Activated T-helper 2 cell treated with anti-CD3 and anti-CD28 coated beads, Interferon-gamma antibody, Interleukin-2, Interleukin-4, amounts not matched to agents 10 μg/mL and 5 μg/mL and 100 μg/mL, durations not matched to agents 14 hours and 24 hours and 36 hours (primary cell): ENCODE measurements at places on chromosomes 1 and 21.

DNA sequence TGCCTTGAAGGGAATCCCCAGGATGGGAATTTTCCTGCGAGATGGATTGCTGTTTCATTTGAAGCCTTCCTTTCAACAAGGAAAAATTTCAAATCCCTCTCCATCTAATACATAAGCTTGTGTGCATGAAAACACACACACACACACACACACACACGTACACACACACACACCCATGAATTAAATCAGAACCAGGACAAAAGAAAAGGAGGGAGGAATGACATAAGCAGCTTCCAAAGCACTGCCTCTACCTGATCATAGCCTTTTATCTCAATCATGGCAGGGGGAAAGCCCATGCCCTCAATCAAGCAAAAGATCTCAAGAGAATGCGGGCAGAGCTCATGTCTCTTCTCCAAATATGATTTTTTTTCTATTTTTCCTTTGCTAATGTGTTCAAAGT is 139.7 kb downstream of the SLC44A5 start:
- H3K27me3 ChIP-seq = no peaks in the 10 kb centered on the region
- no peak overlapping the region for H3K4me3 ChIP-seq
- no peak for DNase-seq
- H3K36me3 ChIP-seq = no peaks in the 10 kb centered on the region
- H3K4me1 ChIP-seq = no peaks in the 10 kb centered on the region

DNA sequence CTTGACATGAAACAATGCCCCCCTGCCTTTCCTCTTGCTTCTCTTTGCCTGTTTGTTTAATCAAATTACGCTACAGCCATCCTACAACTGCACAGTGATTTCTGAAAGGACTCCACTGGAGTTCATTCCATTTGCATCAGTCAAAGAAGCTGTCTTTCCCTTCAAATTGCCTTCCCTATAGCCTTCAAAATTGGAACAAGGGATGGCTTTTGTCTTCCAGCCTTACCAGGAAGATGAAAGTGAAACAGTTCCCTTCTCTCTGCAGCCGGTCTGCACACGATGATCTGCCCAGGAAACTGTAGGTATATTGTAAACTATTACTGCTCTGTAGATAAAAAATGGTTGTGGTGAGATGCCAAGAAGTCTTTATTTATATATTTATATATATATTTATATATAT is 65.6 kb upstream of the ETS2 start:
- no peak for DNase-seq
- no peak overlapping the region for H3K27ac ChIP-seq
- H3K27me3 ChIP-seq = peaks cover 10% of the 10 kb centered on the region
- H3K4me3 ChIP-seq = no peak overlapping the region
- H3K4me1 ChIP-seq = peaks cover 24% of the 10 kb centered on the region

GRCh38 chr1:59917026-59917784 is 9.4 kb downstream of the CYP2J2 start:
- H3K36me3 ChIP-seq = no peaks in the 10 kb centered on the region
- no peaks in the 10 kb centered on the region for H3K4me1 ChIP-seq
- peaks cover 11% of the 10 kb centered on the region for H3K27me3 ChIP-seq
- H3K27ac ChIP-seq = no peak overlapping the region
- no peak for DNase-seq

- H3K36me3 ChIP-seq = no peaks in the 10 kb centered on the region
- no peak for DNase-seq
- H3K27me3 ChIP-seq = no peaks in the 10 kb centered on the region
These were observed 10.0 kb downstream of the AHDC1 start for GRCh38 chr1:27593678-27594563.

DNA sequence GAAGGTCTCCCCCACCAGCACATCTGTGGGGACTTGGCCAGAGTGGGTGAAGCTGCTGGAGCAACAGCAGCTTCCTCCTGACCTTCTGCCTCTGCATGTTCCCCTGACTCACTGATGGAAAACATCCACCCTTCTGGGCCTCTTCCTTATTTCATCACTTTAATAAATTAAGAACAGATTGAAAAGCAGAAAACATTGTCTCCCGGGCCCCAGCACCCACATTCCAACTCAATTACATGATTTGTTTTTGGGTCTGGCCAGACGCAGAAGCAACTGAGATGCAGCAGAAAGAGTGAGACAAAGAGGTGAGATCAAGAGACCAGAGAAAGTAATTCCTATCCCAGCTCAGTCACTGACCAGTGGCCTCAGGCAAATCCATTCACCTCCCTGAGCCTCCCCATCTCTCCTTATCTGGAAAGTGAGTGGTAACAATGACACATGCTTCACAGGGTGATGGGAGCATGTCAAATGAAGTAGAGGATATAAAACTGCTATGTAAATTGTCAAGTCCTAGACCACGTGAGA is 157.1 kb downstream of the ELAVL4 start:
- H3K4me1 ChIP-seq = no peaks in the 10 kb centered on the region
- H3K27me3 ChIP-seq = no peaks in the 10 kb centered on the region
- H3K27ac ChIP-seq = no peak overlapping the region
- DNase-seq = no peak

DNA sequence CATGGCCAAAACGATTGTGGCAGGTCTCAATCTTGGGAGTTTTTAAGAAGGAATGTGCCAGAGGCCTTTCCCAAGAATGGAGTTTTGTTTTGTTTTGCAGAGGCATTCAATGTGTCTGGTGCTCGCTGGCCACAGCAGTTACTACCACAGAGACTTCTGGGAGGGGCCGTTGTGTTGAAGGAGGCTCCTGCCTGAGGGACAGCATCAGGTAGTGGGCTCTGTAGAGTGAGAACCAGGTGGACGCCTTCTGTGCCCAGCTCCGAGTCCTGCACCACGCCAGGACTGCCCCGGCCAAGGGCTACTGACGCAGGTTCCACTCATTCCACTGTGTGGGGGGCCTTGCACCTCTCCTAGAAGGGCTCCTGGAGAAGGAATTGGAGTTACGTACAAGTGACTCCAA is 44.9 kb upstream of the RBM15 start:
- no peak overlapping the region for H3K27ac ChIP-seq
- no peaks in the 10 kb centered on the region for H3K36me3 ChIP-seq
- no peak overlapping the region for H3K4me3 ChIP-seq
- no peaks in the 10 kb centered on the region for H3K27me3 ChIP-seq
- no peak for DNase-seq

- no peaks in the 10 kb centered on the region for H3K27me3 ChIP-seq
- H3K27ac ChIP-seq = no peak overlapping the region
- DNase-seq = no peak
- H3K36me3 ChIP-seq = peaks cover 82% of the 10 kb centered on the region
- no peak overlapping the region for H3K4me3 ChIP-seq
These were observed 20.8 kb downstream of the MTR start for GRCh38 chr1:236815941-236816340.

- H3K27ac ChIP-seq = no peak overlapping the region
- H3K4me1 ChIP-seq = no peaks in the 10 kb centered on the region
- H3K4me3 ChIP-seq = no peak overlapping the region
- H3K36me3 ChIP-seq = no peaks in the 10 kb centered on the region
- DNase-seq = no peak
These were observed 16.1 kb downstream of the ADORA1 start for GRCh38 chr1:203143641-203144040.

GRCh38 chr1:211524521-211524920 is 32.6 kb upstream of the RD3 start:
- H3K36me3 ChIP-seq = no peaks in the 10 kb centered on the region
- DNase-seq = no peak
- no peak overlapping the region for H3K4me3 ChIP-seq

DNA sequence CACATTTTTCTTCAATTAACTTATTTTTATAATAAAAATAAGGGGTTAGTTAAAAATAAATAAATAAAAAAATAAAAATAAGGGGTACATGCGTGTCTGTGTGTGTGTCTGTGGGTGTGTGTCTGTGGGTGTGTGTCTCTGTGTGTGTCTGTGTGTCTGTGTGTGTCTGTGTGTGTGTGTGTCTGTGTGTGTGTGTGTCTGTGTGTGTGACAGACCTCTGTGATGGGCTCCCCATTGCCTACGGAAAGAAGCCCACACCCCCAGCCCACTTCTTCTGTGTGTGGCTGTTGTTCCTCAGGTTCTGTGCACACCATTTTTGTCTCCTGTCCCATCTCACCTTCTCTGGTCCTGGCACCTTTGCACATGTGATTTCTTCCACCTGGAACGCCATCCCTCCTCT is 9.9 kb downstream of the PHLDA3 start:
- peaks cover 12% of the 10 kb centered on the region for H3K4me1 ChIP-seq
- no peaks in the 10 kb centered on the region for H3K36me3 ChIP-seq
- no peak overlapping the region for H3K4me3 ChIP-seq
- peaks cover 20% of the 10 kb centered on the region for H3K27me3 ChIP-seq
- no peak overlapping the region for H3K27ac ChIP-seq

GRCh38 chr1:230930986-230931385 is 47.7 kb downstream of the TTC13 start:
- no peaks in the 10 kb centered on the region for H3K27me3 ChIP-seq
- DNase-seq = no peak
- H3K4me1 ChIP-seq = peaks cover 6% of the 10 kb centered on the region
- H3K36me3 ChIP-seq = peaks cover 46% of the 10 kb centered on the region
- H3K27ac ChIP-seq = no peak overlapping the region

DNA sequence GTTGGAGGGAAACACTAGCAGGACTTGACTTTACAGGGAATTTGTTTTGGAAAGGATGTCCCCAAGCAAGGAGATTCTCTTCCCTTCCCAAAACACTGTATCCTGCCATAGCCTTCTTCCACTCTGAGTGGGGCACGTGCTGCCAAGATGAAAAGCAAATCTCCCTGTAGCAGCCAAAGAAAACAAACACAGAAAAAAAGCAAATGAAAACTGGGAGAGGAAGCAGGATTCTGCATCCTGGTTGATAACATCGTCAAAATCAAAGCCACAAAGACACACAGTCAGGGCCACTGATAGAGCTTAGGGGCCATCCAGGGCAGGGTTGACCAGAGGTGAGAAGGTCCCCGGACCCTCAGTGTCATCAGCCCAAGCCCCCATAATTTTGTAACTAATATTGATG is 16.0 kb upstream of the MTARC2 start:
- H3K36me3 ChIP-seq = no peaks in the 10 kb centered on the region
- H3K27ac ChIP-seq = no peak overlapping the region
- peaks cover 2% of the 10 kb centered on the region for H3K4me1 ChIP-seq
- no peak for DNase-seq
- no peak overlapping the region for H3K4me3 ChIP-seq

DNA sequence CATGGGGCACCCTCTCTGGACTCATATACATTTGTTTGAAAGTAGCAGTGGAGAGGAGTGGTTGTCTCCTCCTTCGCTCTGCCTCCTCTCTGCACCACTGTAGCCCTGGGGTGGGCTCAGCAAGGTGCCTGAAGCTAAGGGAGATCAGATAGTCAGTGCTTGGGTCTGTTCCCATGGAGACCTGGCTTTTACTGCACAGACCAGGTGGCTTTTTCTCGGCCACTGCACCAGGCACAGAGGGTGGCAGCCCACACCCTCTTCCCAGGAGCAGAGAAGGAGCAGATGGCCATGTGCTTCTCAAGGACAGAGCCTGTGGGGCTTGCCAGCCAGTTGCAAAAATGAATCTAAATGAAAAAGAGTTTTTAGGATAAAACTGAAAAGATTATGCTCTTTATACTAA is 123.4 kb upstream of the KCNK1 start:
- peaks cover 2% of the 10 kb centered on the region for H3K27me3 ChIP-seq
- DNase-seq = no peak
- no peak overlapping the region for H3K4me3 ChIP-seq
- no peaks in the 10 kb centered on the region for H3K36me3 ChIP-seq
- no peak overlapping the region for H3K27ac ChIP-seq
- H3K4me1 ChIP-seq = no peaks in the 10 kb centered on the region

DNA sequence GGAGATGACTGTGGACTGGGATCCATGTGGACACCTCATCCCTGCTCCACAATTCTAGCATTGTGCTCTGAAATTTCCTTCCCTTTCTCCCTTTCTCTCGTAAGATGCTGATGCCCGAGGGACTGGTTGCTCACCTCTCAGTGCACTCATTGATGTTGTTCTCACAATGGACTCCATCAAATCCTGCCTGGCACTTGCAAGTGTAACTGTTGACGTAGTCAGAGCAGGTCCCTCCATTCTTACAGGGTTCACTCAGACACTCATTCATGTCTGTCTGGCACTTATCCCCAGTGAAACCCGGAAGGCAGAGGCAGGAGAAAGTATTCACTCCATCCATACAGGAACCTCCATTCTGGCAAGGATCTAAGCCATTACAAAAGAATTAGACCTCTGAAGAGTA is 45.1 kb upstream of the ADAM30 start:
- H3K36me3 ChIP-seq = peaks cover 54% of the 10 kb centered on the region
- no peak overlapping the region for H3K4me3 ChIP-seq
- no peak overlapping the region for H3K27ac ChIP-seq
- no peaks in the 10 kb centered on the region for H3K27me3 ChIP-seq
- DNase-seq = no peak
- H3K4me1 ChIP-seq = peaks cover 4% of the 10 kb centered on the region

- H3K4me1 ChIP-seq = peaks cover 23% of the 10 kb centered on the region
- no peak overlapping the region for H3K4me3 ChIP-seq
- peaks cover 9% of the 10 kb centered on the region for H3K36me3 ChIP-seq
- DNase-seq = no peak
- no peaks in the 10 kb centered on the region for H3K27me3 ChIP-seq
These were observed 11.3 kb downstream of the C1orf105 start for GRCh38 chr1:172431721-172432192.

DNA sequence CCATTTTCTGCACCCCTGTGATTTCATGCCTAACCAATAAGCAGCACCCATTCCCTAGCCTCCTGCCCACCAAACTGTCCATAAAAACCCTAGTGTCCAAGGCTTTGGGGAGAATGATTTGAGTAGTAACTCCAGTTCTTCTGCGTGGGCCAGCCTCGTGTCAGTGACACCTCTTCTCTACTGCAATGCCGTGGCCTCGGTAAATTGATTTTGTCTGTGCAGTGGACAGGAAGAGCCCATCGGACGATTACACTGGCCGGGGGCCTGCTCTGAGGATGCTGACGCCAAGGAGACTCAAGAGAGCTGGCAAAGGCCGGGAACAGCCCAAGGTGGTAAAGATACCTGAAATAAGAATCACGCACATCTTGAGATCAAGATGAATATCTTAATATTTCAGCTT is 29.3 kb downstream of the RSPH1 start:
- no peak for DNase-seq
- no peak overlapping the region for H3K4me3 ChIP-seq
- peaks cover 4% of the 10 kb centered on the region for H3K36me3 ChIP-seq
- no peak overlapping the region for H3K27ac ChIP-seq

- no peaks in the 10 kb centered on the region for H3K27me3 ChIP-seq
- no peaks in the 10 kb centered on the region for H3K4me1 ChIP-seq
- DNase-seq = no peak
- H3K36me3 ChIP-seq = no peaks in the 10 kb centered on the region
- no peak overlapping the region for H3K27ac ChIP-seq
These were observed 8.6 kb downstream of the CHODL start for GRCh38 chr21:18253221-18253620.

DNA sequence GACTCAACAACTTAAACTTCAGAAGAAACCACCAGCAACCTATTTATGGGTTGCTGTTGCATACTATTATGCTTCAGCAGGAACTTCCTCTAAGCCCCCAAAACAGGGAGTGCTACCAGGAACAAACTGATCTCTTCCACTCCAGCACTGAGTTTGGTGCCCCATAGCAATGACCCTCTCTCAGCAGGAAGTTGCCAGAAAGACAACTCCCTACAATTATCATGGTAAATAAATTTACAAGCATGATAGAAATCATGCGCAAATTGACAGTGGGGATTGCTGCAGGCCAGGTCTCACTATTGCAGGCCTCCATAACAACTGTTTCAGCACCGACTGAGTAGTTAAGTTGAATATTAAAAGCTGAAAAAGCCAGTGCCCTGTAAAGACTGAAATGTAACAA is 180.6 kb downstream of the PLA2G4A start:
- peaks cover 6% of the 10 kb centered on the region for H3K4me1 ChIP-seq
- DNase-seq = no peak
- no peak overlapping the region for H3K27ac ChIP-seq
- no peaks in the 10 kb centered on the region for H3K27me3 ChIP-seq

GRCh38 chr1:228061411-228062084 is 21.0 kb upstream of the ARF1 start:
- peaks cover 3% of the 10 kb centered on the region for H3K4me1 ChIP-seq
- H3K4me3 ChIP-seq = no peak overlapping the region
- H3K36me3 ChIP-seq = no peaks in the 10 kb centered on the region
- peaks cover 28% of the 10 kb centered on the region for H3K27me3 ChIP-seq
- DNase-seq = no peak
